ENCODE measurements at places on chromosomes 16 and 17.

DNA sequence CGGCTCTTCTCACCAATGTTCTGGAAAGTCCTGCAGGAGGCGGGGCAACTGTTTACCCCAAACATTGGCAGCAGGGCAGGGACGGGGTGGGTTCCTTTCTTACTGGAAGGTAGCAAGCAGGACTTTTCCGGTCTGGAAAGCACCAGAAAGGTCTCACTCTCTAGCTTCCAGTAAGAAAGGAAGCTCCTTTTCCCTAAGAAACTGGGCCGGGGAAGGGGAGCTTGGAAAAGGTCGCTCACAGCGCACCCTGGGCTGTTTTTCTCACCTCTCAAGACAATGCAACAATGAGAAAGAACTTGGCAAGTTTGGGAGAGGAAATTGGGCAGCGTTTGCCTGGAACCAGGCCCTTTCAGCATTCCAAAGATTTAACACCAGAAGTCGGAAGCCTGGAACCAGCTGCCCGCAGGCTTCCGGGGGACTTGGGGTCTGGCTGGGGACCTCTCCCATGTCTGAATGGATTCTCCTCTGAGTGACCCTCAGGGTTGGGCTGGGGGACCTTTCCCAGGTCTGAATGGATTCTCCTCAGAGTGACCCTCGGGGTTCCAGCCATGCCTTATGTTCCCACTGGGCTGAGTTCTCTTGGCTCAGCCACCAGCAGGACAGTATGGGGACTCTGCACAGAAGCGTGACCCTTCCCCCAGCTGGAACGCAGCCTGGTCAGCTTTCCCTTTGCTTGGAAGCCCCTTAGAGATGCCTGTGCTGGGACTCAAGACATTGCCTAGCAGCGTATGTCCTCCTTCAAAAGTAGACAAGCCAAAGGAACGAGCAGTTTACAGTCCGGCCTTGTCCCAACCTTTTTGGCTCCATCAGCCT lies 166.5 kb upstream of the PLCG2 start:
- DNase-seq = no peak

GRCh38 chr17:44004077-44004760 lies at the start of gene NAGS:
Gene NAGS, plus strand, starts transcription at chr17:44004622. Its CDS starts 42 bp downstream, at chr17:44004664.
- DNase-seq = no peak

GRCh38 chr17:67194134-67194533 lies 50.9 kb downstream of the HELZ start:
- DNase-seq = no peak

DNA sequence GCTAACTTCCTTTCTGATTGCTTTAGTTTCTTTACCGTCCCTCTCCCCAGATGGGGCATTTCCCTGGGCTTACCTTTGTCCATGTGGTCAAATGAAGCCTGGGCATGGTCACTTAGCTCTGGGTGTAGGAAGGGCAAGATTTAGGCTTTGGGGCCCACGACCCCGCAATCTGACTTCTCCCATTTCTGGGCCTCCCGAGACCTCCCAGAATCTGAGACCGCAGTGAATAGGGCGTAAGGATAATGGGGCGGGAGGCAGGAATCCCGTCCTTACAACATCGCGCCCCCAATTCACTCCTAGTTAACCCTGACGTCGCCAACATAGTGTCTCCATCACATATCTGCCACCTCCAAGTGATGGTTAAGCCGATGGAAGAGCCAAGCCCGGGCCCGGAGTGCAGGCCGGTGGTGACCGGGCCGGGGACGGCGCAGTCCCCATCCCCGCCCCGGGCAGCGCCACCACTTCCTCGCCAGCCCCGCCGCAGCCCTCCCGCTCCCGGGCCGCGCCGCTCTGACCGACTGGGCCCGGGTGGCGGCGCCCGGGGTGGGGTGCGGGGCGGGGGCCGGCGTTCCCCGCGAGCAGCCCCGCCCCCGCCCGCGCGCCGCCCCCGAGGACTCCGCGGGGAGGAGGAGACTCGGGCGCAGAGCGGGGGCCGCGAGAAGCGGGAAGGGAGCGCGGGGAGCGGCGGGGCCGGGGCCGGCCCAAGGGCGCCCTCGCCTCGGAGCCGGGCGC lies at the start of gene RHBDL3:
RHBDL3 (plus strand) TSS at position 641 of the 732 bp plus-strand sequence. CDS start 358 bp downstream, outside the sequence.
- no peak for DNase-seq

- DNase-seq = peak; percentile 9
Measured at GRCh38 chr16:56606071-56606475, 2.3 kb upstream of the MT2A start.

DNA sequence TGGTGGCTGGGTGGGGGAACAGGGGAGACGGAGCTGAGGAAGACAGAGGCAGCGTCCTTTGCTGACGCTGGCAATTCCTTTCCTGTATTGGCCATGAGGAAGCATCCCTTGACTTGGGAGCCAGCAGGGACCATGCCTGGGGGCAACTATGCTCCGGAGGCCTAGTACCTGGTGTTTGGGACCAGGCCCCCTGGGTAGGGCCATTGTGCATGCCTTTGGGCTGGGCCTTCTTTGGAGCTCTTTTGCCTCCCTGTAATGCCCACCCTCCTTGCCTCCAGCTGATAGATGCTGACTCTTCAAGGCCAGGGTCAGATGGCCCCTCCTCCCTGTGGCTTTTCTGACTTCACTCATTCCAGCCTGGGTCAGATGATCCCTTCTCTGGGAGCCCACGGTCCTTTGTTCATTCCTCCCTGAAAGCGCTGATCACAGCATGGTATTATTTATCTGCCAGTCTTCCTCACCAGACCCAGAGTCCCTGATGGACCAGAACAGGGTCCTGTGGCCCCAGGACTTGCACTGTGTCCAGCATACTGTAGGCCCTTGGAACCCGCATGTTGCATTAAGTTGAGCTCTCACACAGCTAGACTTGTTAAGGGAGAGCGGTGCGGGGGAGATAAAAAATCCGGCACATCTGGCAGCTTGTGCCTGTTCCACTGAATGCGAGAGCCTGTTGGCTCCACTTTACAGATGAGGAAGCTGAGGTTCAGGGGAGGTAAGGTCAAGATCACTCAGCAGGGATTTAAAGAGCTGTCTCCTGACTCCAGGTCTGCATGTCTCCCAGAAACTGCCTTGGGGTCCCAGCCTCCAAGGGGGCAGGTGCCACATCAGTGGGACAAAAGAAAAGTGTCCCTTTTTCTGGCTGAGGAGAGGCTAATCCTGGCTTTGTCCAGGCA lies 2.9 kb downstream of the STARD3 start:
- DNase-seq = no peak

- no peak for DNase-seq
Measured at GRCh38 chr16:20568404-20568803, 7.8 kb downstream of the ACSM2B start.

- no peak for DNase-seq
Measured at GRCh38 chr16:79897453-79898146, 297.1 kb upstream of the MAF start.

- no peak for DNase-seq
Measured at GRCh38 chr16:79838496-79839259, 238.1 kb upstream of the MAF start.

GRCh38 chr16:79752396-79752795 lies 151.9 kb upstream of the MAF start:
- no peak for DNase-seq

DNA sequence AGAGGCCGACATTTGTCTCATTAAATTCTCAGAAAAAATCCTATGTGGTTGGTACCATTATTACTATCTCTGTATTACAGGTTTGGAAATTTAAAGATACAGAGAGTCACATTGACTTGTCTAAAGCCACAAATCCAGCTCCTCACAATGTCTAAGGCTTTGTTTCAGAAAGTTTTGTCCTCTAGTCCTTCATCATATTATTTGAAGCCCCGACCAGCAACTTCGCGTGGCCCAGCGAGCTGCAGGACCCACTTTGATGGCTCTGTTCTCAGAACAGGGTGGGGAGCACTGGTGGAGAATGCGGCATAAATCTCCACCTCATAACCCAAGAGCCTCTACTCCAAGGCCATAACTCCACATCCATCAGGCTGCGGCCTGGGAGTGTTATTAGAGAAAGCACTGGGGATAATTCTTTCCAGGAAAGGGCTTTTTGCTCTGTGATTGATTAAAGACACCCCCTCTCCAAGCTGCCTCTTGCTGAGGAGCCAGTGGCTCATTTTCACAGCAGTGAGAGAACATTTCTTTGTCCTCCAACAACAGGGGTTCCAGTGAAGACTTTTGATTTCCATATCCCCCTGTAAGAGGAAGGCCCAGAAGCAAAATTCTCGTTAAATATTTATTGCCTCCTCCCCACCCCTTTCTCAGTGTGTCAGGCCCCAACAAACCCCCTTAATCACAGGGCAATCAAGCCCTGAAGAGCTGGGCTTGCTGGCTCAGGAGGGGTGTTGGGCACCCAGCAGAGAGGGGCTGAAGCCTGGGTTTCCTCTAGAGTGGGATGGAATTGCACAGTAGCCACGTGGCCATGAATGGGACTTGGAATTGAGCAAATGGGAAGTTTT lies 113.7 kb upstream of the CDH11 start:
- no peak for DNase-seq

DNA sequence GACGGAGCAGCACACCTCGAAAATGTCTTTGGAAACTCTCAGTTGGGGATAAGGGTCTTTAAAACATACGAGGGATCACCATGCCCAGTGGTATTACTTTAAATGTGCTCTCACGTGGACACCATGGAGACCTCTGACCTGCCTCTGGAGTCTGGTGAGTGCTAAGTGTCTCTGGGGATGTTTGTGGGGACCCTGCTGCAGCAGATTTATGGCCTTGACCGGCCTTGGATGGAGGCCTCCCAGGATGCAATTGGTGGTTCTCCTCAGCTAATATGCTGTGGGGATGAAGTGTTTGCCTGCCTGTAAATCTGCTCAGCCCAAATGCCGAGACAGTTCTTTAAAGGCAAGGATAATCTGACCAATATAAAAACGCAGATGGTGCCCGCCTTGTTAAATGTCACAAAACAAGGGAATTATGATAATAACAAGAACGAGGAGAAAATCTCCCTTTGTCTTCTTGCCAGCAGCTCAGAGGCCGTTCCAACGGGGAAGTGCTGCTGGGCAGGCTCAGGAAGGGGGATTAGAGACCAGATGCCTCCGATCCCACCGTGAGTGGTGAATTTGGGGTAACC lies 154.4 kb downstream of the ABCC12 start:
- DNase-seq = no peak

DNA sequence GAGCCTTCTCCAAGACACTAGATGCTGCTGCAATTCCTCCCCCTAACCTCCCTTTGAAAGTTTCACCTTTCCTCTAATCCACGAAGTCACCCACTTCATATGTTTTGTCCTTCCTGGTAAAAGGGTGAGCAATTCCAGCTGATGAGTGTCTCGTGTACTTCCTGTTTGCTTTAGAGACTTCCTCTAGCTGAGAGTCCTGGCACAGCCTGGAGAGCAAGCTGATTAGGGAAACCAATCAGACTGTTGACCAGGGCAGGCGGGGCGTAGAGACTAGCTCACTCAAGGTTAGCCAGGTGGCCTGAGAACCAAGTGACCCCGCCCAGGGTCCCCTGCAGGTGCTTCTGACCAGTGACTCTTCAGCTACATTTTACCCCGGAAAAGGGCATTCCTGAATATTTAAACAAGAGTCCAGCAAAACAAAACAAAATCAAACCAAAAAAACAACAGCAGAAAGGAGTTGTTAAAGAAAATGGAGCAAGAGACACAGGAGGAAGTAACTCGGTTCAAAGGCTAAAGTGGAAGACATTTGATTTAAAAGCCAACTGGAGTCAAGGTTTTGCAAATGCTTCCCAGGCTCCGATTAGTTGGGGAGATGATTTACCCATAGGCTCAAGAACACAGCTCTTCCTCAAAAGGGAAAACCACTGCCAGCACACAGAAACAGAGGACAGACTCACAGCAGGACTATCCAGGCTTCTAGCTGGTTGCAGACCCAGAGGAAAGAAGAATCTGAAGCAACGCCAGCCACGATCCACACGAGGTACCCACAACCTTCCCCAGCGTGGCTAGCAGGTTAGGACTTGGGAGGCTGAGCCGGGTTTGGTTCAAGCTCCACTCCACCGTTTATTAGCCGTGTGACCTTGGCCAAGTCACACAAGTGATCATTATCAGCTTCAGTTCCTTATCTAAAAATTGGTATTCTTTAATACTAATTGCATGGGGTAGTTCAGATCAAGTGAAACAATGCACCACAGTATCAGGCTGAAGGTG lies 13.4 kb downstream of the HSPB9 start:
- no peak for DNase-seq

- no peak for DNase-seq
Measured at GRCh38 chr16:88366032-88366703, 16.6 kb upstream of the ZNF469 start.

DNA sequence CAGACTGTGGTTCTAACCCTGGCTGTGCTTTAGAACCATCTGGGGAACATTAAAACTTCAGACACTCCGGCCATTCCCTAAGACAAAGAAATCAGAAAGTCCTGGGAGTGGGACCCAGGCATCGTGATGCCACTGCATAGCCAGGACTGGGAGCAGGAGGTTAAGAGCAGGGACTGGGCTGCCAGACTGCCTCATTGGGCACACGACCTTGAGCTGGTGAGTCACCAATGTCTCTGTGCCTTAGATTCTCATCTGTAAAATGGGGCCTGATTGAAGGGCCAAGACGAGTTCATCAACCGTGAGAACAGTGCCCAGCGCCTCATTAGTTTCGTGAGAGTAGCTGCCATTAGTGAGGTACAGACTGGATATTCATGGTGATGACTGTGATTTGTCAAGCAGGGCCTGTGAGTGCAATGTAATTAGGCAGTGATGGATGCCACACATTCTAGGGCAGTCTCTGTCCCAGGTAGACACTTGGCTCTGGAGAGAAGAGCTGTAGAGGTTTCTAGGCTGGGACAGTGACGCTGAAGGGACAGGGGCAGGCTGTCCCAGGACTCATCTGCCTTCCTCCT lies 196.8 kb downstream of the NTN1 start:
- no peak for DNase-seq

DNA sequence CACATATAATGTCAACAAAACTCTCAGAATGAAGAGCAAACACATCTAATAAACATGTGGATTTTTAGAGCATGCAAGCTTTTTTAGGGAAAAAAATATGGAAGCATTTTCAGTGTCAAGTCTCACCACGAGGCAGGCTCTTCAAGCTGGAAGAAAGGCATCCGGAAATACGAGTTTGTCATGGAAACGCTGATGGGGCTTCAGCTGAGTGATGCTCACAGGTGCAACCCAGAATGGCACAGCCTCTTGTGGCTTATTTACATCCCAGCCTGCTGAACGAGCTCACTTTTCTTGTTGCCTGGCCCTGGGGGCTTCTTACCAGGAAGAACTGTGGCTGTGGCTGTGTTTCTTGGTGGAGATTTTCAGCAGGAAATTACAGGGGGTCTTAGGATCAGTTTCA lies 24.1 kb upstream of the DYNLL2 start:
- DNase-seq = no peak

DNA sequence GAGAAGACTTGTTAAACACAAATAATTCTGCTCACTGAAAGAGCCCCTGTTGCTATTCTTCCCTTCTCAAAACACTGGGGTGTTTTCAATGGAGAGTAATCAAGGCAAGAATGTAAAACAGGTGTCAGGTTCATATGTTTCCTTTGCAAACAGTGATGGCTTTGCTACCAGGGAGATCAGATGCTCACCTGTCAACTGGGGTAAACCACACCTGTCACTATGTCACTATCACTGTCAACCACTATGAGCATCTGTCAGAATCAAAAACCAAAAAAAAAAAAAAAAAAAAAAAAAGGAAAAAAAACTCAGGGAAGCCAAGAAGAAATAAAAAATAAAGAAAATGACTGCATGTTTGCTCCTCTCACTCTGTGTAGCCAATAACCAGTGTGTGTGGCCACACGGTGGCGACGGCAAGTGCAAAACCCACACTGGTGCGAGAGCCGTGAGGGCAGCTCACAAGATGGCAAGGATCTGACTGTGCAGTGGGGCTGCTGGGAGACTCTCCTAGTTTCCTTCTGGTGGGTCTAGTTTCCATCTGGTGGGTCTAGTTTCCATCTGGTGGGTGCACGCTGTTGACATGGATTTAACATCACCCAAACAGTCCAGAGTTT lies 22.7 kb downstream of the USP22 start:
- DNase-seq = peak; percentile 38
